ENCODE measurements at places on chromosomes 12 and 14. TPM values are rescaled to one million over a fixed set of nuclear protein-coding genes. Genes with fewer than 3 reads are reported as not detected.

The LMO3 gene
- 6.2 TPM for total RNA-seq

The GPX2 gene
- total RNA-seq = 42.1 TPM

The BAZ1A gene
- total RNA-seq = 55.7 TPM

DNA sequence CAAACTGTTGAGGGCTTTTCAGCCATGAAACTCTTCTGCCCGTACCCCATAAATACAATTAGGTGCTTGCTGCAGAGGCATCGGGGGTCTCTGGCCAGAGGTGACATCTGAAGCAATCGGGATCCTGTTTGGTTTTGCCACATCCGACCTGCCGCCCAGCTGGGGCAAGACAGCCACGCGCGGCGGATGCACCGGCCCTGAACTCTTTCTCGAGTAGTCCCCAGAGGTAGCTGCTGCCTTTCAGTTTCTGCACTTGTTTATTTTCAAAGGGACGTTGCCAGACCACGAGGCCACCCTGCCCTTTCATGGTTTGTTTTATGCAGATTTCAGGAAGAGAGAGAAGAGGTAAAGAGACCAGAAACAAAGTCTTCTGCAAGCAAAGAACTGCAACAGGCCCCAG lies 10.6 kb upstream of the MLXIP start:
- H3K27me3 ChIP-seq = no peaks in the 10 kb centered on the region
- no peak overlapping the region for H3K27ac ChIP-seq
- H3K4me3 ChIP-seq = no peak overlapping the region
- peaks cover 42% of the 10 kb centered on the region for H3K4me1 ChIP-seq
- no peaks in the 10 kb centered on the region for H3K36me3 ChIP-seq

The TBX3 gene
- 23.4 TPM for total RNA-seq

DNA sequence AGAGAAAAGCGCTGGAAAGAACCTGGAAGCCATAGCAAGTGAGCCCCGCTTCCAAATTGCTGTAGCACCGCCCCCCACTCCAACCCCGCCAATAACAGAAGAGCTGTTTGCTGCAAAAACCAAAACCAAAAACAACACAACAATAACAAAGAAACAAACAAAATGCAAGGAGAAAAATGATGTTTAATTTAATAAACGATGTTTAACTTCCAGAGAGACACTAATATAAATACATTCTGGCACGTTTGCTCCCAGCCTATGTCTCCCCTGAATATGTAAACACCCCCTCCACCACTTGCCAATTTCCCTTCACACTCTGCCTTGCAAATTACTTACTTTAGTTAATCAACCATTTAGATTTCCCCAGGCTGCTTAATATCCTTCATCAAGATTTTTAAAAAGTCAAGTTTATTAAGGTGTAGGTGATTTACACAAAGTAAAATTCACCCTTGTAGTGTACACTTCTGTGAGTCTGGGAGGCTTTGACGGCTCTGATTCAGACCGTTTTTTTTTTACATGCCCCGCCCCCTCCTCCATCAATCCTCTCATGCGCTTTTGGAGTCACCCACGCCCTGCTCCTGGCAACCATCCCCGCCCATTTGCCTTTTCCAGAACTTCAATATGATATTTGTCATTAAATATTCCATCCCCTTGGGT lies 482 bp upstream of the IFI27L2 start:
- H3K4me1 ChIP-seq = peaks cover 22% of the 10 kb centered on the region
- peak overlapping the region; percentile 49 for H3K4me3 ChIP-seq
- no peaks in the 10 kb centered on the region for H3K36me3 ChIP-seq
- no peak for DNase-seq

The OR4K5 gene
- not detected for total RNA-seq

The FOXN4 gene
- not detected for total RNA-seq

GRCh38 chr12:89648211-89648930 lies 60.3 kb downstream of the ATP2B1 start:
- no peak overlapping the region for H3K27ac ChIP-seq
- no peaks in the 10 kb centered on the region for H3K27me3 ChIP-seq
- H3K4me1 ChIP-seq = peaks cover 11% of the 10 kb centered on the region

GRCh38 chr12:6570264-6570887 lies 2.3 kb upstream of the NOP2 start:
- DNase-seq = no peak
- H3K27ac ChIP-seq = no peak overlapping the region
- no peak overlapping the region for H3K4me3 ChIP-seq
- peaks cover 65% of the 10 kb centered on the region for H3K36me3 ChIP-seq

The STXBP6 gene
- 34.9 TPM for total RNA-seq

- H3K4me3 ChIP-seq = peak overlapping the region; percentile 10
- peak overlapping the region; percentile 73 for H3K27ac ChIP-seq
- DNase-seq = no peak
- no peaks in the 10 kb centered on the region for H3K36me3 ChIP-seq
- peaks cover 33% of the 10 kb centered on the region for H3K4me1 ChIP-seq
Measured at GRCh38 chr12:89383235-89384049, 31.1 kb upstream of the DUSP6 start.

DNA sequence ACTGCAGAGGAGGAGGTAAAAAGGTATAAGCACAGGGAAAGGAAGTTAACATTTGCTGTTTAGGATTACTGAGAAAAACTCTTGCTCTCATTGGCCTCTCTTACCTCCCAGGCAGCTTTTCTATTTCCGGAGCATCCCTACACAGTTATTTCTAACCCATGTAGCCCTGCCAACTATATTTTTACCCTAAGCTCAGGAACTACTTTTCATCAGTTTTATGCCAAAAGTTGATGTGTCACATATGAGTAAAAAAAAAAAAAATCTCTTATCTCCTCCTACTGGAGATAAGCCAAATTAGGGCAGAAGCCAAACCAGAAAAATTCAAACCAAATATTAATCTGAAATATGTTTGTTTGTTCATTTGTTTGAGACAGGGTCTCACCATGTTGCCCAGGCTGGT lies 34.4 kb upstream of the PSMA6 start:
- no peak overlapping the region for H3K27ac ChIP-seq
- H3K4me3 ChIP-seq = no peak overlapping the region
- no peaks in the 10 kb centered on the region for H3K36me3 ChIP-seq
- no peak for DNase-seq
- no peaks in the 10 kb centered on the region for H3K27me3 ChIP-seq
- H3K4me1 ChIP-seq = no peaks in the 10 kb centered on the region

The DPPA3 gene
- not detected for total RNA-seq

GRCh38 chr12:11981121-11981733 lies 89.5 kb upstream of the BCL2L14 start:
- no peak overlapping the region for H3K27ac ChIP-seq
- no peaks in the 10 kb centered on the region for H3K36me3 ChIP-seq
- no peaks in the 10 kb centered on the region for H3K27me3 ChIP-seq
- H3K4me1 ChIP-seq = no peaks in the 10 kb centered on the region
- no peak overlapping the region for H3K4me3 ChIP-seq

The CISTR gene
- total RNA-seq = not detected

- no peaks in the 10 kb centered on the region for H3K36me3 ChIP-seq
- H3K4me1 ChIP-seq = no peaks in the 10 kb centered on the region
- H3K4me3 ChIP-seq = no peak overlapping the region
- no peak overlapping the region for H3K27ac ChIP-seq
- no peak for DNase-seq
- no peaks in the 10 kb centered on the region for H3K27me3 ChIP-seq
Measured at GRCh38 chr12:58787021-58787760, 133.1 kb downstream of the LRIG3 start.

GRCh38 chr12:101018540-101018939 lies 191.5 kb downstream of the SLC5A8 start:
- no peaks in the 10 kb centered on the region for H3K27me3 ChIP-seq
- H3K36me3 ChIP-seq = no peaks in the 10 kb centered on the region
- peaks cover 13% of the 10 kb centered on the region for H3K4me1 ChIP-seq
- no peak for DNase-seq

Measured in suprapubic skin (tissue), 4 donors.